Hindlimb muscle (tissue), 1 donor: ENCODE measurements at places on chromosomes 1 and 21. TPM values are rescaled to one million over a fixed set of nuclear protein-coding genes. Genes with fewer than 3 reads are reported as not detected.

GRCh38 chr1:38781872-38782617 is 77.5 kb downstream of the RRAGC start:
- DNase-seq: no peak

- DNase-seq: no peak
These were observed 1154.6 kb downstream of the BRINP3 start for GRCh38 chr1:189323091-189323490.

GRCh38 chr1:43648876-43649477 is 972 bp upstream of the KDM4A start:
- DNase-seq: no peak

Gene TFB2M
- 12.9 TPM for polyA plus RNA-seq

Gene SYCP1
- not detected for polyA plus RNA-seq

GRCh38 chr1:196660852-196661251 is 9.0 kb downstream of the CFH start:
- no peak for DNase-seq

DNA sequence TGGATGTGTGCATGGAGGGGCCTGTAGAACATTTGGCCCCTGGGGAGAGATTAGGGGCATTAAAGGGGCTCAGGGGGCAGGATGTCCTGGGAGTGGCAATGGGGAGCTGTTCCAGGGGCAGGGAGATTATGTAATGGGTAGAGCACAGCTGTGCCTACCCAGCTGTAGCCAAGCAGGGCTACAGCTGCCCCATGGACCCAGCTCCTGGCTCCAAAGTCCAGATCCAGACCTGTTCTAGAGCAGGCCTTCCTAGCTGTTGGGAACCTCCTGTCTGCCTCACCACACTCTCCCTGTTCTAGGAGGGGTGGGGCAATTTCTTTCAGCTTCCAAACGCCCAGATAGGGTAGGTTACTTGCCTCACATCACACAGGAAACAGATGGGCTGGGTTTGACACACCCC is 5.6 kb downstream of the RPS6KA1 start:
- DNase-seq: no peak

DNA sequence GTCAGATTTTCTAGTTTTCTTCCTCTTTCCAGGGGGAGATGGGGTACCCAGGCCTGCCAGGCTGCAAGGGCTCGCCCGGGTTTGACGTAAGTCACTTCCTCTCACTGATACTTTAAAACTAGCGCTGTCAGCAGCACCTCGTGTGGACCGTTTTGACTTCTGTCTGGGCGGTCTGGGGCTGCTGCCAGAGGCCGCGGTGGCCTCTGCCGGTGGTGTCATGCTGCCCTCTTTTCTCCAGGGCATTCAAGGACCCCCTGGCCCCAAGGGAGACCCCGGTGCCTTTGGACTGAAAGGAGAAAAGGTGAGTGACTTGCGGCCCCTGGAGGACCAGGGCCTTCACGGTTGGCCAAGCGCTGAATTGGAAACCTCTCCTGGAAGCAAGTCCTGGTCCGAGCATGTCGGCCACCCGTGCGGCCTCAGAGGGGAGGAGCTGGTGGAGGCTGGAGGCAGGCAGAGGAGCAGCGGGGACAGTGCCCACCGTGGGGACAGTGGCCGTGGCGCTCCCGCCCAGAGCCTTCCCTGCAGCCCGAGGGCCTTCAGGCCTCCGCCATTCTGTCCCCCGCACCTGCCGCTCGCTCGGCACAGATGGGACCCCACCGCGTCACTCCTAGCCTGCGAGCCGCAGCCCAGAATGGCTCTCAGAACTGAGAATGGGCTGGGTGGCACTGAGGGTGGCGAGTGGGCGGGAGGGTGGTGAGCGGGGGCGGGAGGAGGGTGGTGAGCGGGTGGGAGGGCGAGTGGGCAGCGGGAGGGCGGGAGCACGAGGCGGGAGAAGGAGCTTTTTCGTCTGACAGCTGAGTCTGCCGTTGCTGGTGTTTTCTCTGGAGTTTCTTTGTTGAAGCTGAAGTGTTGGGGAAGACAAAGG is 9.4 kb downstream of the COL6A1 start:
- no peak for DNase-seq

DNA sequence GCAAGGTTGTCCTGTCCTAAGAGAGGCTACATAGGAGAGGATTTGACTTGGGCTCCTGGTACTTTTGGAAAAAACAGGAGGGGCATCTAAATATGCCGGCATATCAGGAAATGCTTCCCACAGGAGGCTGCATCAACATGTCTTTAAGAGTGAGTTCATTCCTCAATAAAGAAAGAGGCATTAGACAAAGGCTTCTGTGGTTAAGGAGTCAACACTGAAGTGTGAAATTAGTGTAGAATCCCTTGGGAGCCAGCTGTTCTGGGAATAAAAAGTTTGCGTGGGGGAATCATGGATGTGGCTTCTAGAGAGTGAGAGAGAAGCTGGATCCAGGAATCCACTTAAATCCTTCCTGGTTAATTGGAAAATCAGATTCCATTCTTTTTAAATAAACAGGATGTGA is 69.5 kb downstream of the DNM3 start:
- DNase-seq: no peak

DNA sequence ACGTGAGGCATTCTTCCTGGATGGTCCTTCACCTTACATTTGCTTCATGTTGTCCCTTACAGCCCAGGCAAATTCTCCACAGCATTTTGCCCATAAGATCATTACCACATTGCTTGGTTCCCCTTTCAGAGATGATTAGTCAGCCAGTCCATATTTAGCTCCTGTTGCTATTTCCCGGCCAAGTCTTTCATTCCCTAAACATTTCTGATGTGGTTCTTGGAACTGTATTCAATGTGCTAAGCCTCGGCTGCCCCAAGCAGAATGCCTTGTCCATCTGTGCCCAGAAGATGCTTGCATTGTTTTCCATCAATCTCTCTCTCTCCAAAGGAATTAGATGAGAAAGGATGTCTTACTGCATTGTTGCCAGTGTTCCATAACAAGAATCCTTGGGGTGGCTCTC is 420.9 kb upstream of the CAMK1G start:
- DNase-seq: no peak

Gene THBS3
- polyA plus RNA-seq: 39.6 TPM

GRCh38 chr1:33123266-33123665 is 42.3 kb downstream of the AZIN2 start:
- no peak for DNase-seq

Gene EPHA10
- polyA plus RNA-seq: not detected

DNA sequence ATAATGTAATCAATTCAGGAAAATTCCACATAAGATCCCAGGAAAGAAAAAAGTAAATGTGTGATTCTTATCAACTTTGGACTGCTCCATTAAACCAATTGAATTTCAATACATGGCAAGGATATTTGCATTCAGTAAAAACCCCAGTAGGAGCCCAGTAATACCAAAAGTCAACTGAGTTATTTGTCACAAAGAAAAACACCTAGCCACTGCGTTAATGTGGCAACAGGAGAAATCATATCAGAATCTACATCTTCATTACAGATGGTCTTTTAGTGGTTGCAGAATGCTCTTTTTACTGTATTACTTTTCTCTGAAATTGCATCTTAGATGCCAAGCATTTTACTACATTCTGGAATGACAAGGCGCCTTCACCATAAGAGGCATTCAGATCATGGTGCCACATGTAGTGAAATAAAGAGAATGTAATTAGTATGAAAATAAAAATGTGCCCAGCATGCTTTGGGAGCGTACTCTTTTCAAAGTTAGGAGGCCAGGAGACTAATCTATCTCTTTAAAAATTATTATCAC is 180.7 kb downstream of the PATJ start:
- no peak for DNase-seq

- peak; percentile 24 for DNase-seq
These were observed 14.2 kb upstream of the SPOCD1 start for GRCh38 chr1:31830065-31830464.

Gene OR2L8
- polyA plus RNA-seq: not detected

Gene POGK
- polyA plus RNA-seq: 12.3 TPM

DNA sequence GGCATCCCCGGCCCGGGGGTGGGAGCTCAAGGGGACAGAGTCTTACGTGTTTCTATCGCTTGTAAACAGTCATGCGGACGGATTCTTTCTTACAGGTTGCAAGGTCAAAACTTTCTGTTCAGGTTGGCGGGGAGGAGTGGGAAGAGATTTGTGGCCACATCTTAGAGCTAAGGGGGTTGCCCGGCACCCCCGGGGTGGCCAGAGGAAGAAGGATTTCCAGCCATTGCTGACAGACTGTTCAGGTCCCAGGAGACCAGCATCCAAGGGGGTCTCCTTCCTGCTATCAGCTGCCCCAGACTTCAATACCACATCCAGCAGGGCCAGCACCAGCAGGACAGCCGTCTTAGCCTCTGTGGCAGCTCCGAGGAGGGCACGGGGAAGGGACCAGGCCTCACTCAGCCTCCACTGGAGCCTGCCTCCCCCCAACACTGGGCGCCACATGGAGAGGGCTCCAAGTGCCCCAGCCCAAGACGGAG is 52.0 kb downstream of the KIF21B start:
- no peak for DNase-seq

Gene TMCC2
- 11.8 TPM for polyA plus RNA-seq

DNA sequence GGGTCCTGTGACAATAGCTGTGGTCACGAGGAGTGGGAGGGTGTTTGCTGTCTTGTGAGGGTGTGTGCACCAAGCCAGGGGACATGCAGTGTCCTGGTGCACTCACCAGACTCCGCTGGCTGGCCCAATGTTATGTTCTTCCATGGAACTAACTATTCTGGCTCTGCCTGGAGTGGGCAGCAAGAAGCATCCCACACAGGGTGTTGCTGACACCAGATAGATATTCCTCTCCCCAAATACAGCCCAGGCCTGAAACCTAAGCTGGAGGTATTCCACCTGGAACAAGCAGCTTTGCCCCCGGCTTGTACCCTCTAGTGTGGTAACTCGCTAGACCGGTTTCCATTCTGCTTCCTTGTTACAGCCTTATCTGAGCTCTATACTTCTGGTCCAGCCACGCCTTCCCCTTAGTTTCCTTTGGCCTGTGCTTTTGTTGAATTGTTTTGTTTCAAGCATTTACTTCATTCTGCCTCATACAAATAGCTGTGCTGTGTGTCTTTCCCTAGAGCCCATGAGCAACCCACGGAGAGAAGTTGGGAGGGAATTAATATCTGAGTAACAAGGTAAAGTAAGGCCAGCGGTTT is 14.7 kb upstream of the LY9 start:
- DNase-seq: no peak

- DNase-seq: no peak
These were observed 102.0 kb downstream of the FMN2 start for GRCh38 chr1:240193679-240194078.

DNA sequence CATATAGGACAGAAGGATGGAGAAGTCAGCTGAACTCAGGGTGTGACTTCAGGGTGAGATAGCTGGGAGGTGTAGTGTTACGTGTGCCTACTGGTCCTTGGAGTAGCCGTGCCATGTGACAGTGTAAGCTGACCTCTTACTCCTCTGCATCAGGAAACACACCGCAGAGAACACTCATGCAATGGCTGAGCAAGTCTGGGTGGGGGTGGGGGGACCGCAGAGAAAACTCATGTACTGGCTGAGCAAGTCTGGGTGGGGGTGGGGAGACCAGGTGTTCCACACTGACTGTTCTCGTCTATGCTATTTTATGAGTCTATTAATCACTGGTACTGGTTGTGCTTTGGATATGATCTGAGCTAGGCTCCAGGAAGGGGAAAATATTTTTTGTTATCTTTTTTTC is 233.1 kb downstream of the PAPPA2 start:
- no peak for DNase-seq

GRCh38 chr1:174768516-174768915 is 231.2 kb upstream of the CACYBP start:
- no peak for DNase-seq

- no peak for DNase-seq
These were observed 15.5 kb downstream of the CD101 start for GRCh38 chr1:117017062-117017461.

Gene FNDC10
- polyA plus RNA-seq: 3.0 TPM

DNA sequence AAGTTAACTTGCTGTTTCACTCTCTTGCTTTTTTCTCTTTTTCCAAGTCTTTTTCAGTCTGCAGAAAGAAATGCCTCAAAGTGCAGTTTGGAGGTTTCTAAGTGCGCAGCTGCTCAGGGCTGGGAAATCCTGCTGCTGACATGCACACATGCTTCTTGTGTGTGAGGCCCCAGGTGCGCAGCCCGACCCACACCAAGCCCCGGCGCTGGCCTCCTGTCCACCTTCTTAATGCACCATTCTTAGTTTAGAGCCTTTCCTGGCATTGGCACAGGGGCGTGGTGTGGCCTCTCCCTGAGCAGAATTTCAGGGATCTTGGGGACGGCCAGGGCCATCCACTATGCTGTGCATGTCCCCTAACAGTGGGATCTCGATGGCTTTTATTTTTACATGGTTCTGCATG is 315.2 kb downstream of the CAMTA1 start:
- no peak for DNase-seq

Gene CELF3
- 0.27 TPM for polyA plus RNA-seq

DNA sequence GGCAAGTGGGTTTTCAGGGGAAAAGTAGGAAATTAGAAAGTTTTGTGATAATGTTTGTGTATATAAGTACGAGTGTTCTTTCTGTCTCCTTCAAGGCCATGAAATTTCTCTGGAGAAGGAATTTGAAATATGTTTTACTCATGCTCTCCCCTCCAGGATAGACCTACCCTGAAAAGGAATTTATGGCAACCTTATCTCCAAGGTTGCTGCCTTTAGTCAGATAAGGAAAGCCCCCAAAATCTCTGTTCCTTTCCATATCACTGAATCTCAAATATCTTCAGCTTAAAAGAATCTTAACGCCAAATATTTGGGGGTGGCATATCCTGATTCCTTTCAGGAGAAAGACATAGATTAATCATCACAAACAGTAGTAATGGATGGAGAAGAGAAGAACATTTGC is 499 bp upstream of the C4BPB start:
- no peak for DNase-seq

DNA sequence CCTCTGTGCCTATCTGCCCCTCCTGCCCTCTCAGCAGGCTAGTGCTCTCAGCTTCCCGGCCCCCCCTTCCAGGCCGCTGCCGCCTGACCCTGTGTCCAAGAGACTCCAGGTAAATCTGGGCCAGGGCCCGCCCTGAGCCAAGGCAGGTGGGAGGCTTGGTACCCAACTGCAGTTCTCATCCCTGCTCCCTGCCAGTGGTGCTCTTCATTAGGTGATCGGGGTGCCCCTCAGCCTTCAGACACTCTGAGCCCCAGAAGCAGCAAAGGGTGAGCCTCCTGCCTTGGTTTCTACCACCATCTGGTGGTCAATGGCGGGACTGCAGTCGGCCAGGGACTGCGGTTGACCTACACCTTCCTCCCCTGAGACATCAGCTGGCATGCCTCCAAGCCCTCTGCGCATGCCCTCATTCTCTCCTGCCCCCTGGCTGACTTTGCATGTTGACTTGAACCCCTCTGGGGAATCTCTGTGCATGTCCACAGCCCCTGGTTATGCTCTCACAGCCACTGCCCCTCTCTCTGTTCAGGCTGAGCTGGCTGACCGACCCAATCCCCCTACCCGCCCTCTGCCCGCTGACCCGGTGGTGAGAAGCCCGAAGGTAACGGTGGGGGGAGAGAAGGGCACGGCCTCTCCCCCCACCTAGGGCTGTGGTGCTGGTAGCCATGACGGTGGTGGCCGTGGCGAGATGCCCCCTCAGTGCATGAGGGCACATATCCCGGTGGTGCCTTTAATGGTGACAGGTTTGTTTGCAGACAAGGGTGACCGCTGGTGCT is 2.0 kb upstream of the EFNA4 start:
- peak; percentile 83 for DNase-seq
